Activated CD4-positive, CD25-positive, alpha-beta regulatory T cell treated with anti-CD3 and anti-CD28 coated beads, Interleukin-2, amount 50 U/mL, for 24 hours (primary cell): ENCODE measurements at places on chromosomes 1 and 21.

DNA sequence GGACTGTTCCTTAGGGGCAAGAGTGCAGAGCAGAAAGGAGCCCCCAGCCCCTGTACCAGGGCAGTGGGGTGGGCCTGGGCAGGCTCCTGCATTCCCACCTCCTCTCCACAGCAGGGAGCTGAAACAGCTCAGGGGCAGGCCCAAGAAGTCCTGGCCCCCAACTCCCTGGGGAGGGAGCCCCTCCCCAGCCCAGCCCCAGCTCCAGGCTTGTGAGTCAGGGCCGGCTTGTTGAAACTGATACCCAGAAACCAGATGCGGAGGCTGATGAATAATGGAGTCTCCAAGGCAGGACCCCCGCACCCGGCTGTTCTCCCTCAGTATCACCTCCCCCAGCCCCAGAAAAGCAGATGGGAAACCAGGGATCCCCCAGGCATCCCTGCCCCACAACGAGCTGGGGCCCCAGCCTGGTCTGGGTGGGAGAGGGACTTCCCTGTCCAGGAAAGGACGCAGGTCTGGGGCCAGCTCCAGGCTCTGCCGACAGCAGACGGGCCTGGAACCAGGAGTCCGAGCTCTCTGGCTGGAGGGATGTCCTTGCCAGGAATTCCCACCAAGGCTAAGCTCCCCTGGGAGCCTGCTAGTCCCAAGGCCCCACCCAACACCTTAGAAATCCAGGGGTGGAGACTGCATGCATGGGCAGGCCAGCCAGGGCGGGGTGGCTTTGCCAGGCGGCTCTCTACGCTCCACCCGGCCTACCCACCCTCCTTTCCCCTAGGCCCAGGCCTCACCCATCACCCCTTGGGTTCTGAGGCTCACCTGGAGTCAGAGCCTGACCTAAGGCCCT, 2.7 kb downstream of the PLEKHG5 start:
- ATAC-seq: no peak

- no peak for ATAC-seq
Observed at GRCh38 chr1:205239078-205239477, 11.3 kb downstream of the TMCC2 start.

DNA sequence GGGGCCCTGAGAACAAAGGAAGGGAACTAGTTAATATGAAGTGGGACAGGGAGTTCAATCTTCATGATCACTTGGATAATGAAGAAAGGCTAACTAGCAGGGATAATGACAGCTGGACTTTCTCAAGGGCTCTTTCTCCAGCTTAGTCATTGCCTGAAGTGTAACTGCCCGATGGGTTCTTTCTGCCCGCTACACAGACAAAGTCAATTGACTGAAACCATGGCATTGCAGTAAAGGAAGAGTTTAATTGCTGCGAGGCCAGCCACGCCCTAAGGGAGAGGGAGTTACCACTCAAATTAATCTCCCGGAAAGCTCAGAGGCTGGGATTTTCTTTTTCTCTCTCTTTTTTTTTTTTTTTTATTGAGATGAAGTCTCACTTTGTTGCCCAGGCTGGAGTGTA, 16.6 kb upstream of the SLC2A5 start:
- no peak for ATAC-seq

DNA sequence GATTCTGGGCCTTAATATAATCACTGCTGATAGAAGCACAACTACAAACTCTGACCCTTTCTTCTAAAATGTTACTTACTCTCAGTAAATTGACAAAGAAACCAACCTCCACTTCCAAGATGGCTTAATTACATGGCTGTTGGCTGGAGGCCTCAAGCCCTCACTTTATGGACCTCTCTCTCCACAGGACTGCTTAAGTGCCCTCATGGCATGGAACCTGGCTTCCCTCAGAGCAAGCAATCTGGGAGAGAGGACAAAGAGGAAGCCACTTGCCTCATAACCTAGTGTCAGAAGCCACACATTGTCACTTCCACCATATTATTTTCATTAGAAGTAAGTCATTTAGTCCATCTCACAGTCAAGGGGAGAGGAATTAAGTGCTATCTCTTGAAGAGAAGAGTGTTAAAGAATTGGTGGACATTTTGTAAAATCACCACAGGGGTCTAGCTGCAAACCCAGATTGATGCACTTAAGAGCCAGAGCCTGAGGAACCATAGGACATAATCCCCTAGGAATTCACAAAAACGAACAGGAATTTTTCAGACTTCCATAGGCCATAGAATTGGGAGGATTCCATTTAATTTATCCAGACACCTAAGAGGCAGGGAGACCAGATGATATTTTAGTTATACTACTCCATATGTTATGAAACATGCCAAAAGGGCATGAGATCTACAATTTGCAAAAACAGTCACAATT, 97.5 kb upstream of the TNFSF4 start:
- no peak for ATAC-seq

DNA sequence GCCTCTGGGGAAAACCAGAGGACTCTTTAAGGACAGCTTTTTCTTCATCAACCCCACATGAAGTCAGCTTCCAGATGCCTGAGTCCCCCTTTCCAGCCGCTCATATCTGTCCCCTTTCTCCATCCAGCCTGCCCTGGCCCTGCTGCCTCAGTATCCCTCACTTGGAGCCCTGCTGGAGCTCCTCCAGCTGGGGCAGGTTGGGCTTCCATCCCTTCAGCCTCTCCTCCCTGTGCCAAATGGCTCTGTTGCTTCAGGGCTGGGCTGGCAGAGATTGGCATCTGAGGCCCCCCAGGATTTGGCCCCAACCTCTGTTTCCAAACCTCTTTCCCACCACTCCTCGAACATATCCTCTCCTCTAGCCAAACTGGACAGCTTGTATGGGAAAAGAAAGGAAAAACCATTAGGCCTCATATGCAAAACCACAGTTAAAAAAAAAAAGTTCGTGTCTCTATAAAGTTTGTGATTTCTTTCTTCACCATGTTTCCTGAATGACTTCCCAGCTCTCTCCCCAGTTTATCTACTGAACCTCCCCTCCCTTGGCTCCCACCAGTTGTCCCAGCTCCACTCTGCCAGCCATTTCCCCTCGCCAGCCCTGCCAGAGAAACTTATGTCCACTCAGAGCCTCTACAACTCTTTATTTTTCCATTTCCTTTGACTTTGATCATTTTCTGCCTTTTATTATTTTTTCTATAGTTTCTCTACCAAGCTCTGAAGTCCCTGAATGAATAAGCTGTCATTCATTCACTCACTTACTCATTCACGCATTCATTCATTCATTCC, 217.9 kb downstream of the FOXD2 start:
- no peak for ATAC-seq

- ATAC-seq: no peak
Observed at GRCh38 chr1:159218649-159219636, 14.3 kb downstream of the ACKR1 start.

GRCh38 chr1:119732465-119733168, 20.9 kb downstream of the PHGDH start:
- no peak for ATAC-seq

DNA sequence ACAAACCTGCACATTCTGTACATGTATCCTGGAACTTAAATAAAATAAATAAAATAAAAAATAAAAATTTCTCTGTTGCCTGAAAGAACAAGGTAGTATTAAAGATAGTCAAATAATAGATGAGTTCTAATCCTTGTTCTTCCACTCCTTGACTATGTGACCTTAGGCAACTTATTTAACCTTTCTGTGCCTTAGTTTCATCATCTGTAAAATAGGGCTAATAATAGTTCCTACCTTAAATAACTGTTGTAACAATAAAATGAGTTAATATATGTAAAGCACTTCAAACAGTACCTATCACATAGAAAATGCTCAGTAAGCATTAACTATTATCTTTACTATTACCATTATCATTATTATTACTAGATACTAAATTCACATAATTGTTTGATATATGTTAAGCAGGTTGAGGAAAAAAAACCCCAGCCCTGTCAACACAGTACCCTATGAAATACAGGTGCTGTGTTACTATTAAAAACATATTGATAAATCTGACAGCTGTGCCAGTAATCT, 23.1 kb downstream of the SASS6 start:
- no peak for ATAC-seq

- ATAC-seq: no peak
Observed at GRCh38 chr1:165747632-165748447, 20.8 kb downstream of the TMCO1 start.

GRCh38 chr1:179305450-179305849, 11.9 kb downstream of the SOAT1 start:
- ATAC-seq: no peak

GRCh38 chr1:46784666-46785065, 14.2 kb upstream of the CYP4B1 start:
- ATAC-seq: no peak

DNA sequence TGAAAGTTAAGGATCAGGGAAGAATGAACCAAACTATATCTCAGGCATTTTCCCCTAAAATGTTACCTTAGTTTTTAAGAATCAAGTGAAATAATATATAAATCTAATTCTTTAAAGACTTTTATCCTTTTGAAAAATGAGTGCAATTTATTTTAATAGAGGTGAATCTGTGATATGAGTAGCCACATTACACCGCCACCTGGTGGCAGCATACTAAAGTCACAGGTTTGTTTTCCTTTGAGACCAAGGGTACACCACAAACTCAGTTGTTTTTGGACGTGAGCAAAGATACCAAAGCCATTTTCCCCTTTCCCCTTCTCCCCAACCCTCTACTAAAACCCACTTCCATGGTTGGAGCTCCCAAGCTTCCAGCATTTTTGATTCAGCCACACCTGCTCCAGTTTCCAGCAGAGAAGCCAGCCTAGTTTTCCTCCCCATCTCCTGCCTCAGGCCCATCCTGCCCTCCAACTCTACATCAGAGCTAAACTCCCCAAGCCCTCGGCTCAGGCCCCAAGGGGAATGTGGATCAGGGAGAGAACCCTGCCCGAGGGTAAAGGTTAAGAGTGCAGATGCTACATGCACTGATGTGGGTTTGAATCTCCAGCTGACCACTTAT, 22.9 kb upstream of the LDLRAP1 start:
- no peak for ATAC-seq

- ATAC-seq: no peak
Observed at GRCh38 chr1:39726600-39726999, 12.1 kb upstream of the PPIE start.

DNA sequence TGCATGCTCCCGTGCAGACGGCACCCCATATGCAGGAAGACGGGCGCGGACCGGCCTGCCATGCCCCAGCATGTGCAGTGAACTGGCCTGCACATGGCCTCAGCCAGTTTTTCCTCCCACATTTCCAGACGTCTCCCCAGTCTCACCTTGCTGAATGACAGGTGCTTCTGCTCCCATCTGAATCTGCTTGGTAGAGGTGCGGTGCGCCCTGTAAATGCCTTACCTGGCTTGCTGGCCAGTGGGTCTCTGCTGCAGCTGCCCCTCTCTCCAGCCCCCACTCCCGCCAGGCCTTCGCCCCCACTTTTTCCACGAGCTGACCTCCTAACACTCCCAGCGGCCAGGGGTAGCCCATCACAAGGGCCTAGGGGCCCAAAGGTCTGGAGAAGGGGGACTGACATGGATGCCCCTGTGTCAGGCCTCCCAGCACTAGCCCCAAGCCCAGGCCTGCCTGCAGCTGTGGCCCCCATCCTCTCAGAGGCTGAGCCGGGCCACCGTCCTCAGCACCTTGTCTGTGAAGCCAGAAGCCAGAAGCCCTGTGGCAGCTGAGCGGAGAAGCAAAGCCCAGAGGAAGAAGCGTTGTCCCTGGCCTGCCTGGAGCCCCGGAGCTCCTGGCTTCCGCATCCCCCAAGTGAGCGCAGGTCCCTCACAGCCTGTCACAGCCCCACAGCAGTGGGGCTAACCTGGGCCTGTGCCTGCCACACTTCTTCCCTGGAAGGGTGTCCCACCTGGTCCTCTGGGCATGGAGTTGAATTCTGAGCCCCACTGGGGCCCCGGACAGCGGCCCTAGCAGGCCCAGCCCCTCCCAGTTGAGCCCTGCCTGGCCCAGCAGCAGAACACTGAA, 3.7 kb upstream of the SLC19A1 start:
- no peak for ATAC-seq
